Activated CD8-positive, alpha-beta memory T cell treated with anti-CD3 and anti-CD28 coated beads for 4 hours (primary cell): ENCODE measurements at places on chromosomes 7 and 10.
A peak's percentile ranks its signal among the peaks of the same experiment; 100 is the strongest.

- no peak for DNase-seq
These were observed 95.0 kb downstream of the FRMD4A start for GRCh38 chr10:14235566-14236195.

GRCh38 chr10:26214551-26215395, 1.8 kb upstream of the GAD2 start:
- DNase-seq: no peak

GRCh38 chr7:29995652-29996051, 6.1 kb upstream of the SCRN1 start:
- DNase-seq: no peak

DNA sequence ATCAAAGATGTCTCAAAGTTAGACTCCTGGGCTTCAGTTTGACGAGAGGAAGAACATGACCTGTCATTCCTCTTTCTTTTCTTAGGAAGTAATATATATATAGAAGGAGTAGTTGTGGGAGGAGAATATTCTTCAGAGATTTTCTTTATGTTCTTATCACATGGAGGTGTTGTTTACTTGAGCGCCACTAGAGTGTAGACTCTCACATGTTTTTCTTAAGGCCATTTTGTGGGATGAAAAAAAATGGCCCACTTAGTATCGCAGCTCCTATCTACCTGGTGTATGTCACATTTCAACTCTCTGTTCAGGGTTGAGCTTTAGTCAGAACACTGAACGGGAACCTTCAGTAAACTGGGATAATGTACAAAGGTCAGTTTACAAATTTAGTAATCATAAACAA, 645.2 kb downstream of the PHTF2 start:
- no peak for DNase-seq

DNA sequence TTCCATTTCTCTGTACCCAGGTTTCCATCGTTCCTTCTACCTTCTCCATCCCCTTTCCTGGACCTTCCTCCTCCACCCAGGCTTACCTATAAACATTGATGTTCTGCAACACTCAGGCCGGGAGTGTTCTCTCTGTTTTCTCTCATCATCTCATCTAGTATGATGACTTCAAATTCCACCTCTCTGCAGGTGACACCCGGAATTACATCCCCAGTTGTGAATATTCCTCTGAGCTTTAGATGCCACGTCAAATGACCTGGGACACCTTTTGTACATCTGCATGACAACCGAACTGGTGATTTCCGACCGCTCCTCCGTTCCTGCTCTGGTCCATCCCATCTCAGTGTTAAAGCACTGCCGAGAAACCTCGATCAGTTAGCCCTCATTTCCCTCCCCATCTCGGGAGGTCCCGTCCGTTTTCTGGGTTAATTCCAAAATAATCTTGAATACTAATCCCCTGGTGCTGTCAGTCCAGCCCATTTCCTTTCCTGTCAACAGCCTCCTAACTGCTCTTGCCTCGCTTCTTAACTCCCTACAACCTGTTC, 76.7 kb upstream of the SAMD8 start:
- no peak for DNase-seq

GRCh38 chr7:22563621-22564241, 63.7 kb upstream of the STEAP1B start:
- no peak for DNase-seq

DNA sequence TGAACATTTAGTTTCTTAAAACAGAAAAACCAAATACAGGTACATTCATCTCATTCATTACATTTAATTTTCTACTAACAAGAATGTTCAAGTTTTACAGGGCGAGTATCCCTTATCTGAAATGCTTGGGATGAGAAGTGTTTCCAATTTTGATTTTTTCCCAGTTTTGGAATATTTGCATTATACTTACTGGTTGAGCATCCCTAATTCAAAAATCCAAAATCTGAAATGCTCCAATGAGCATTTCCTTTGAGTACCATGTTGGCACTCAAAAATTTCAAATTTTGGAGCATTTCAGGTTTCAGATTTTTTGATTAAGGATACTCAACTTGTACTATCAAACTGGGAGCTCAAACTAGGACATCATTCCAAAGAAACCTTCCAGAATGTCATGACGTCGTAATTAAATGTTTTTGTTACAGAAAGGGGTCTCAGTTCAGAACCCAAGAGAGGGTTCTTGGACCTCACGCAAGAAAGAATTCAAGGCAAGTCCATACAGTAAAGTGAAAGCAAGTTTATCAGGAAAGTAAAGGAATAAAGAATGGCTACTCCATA, 90.8 kb upstream of the PIK3CG start:
- DNase-seq: no peak

- DNase-seq: no peak
These were observed 66.9 kb downstream of the GOLGA7B start for GRCh38 chr10:97916586-97916985.

GRCh38 chr10:124446830-124447750, 2.7 kb downstream of the NKX1-2 start:
- no peak for DNase-seq

GRCh38 chr10:47423476-47423875, 39.4 kb upstream of the ZNF488 start:
- DNase-seq: no peak

- DNase-seq: no peak
These were observed 79.4 kb upstream of the FEZF1 start for GRCh38 chr7:122383934-122384333.

DNA sequence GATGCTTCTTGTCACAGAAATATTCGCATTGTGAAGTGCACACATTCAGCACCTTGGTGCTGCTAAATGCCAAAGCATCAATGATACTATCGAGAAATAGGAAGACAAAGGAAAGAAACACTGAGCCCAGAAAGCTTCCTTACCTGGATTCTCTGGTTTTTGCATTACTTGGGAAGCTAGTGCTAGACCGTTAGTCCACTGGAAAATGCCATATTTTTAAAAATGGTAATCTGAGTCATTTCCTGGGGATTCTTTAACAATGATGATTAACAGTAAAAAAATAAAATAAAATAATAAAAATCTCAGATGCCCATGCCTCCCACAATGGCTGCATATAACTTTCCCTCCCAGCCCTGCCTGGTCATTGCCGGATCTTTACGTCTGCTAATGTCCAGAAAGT, 420.1 kb upstream of the MGMT start:
- DNase-seq: no peak

GRCh38 chr10:62869958-62870357, 53.8 kb upstream of the EGR2 start:
- no peak for DNase-seq

DNA sequence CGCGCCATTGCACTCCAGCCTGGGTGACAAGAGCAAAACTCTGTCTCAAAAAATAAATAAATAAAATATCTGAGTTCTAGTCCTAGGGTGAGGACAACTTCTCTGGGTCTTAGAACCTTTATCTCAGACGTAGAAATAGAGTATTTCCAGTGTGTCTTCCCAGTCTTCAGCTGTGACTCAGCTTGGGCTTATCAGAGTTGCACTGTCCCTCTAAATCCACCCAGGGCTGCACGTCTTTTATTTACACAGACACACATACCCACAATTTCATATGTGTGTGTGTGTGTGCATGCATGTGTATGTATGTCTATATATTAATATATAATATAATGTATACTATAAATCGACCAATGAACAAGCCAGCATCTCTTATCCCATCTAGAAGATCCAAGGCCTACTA, 13.0 kb upstream of the PDIA4 start:
- no peak for DNase-seq

GRCh38 chr10:109894516-109894915, 28.8 kb downstream of the XPNPEP1 start:
- DNase-seq: no peak

DNA sequence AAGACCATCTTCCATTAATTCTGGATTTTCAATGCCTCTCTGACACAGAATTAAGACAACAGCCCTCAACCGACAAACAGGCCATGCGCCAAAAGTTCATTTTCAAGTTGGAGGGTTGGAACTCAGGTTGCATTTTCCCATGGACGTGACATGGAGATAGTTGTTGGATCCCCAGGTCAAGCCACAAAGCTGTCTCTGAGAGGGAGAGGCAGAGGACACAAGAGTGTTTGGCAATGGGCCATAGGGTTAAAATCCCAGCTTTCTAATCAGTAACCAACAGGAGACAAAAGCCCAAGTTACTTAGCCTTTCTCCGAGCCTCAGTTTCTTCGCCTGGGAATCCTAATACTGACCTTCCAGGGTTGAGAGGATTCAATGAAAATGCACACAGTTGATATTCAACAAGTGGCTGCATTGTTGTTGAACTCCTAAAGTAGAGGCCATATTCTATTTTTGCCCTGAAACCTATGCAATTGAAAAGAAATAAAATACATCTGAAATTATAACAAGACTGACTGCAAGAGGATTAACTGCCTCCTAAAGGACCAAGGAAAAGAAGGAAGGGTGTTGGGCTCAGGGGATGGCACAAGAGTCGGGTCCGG, 44.3 kb downstream of the SORBS1 start:
- no peak for DNase-seq

GRCh38 chr10:101007915-101008822, 8.6 kb downstream of the LZTS2 start:
- no peak for DNase-seq

- no peak for DNase-seq
These were observed 2.3 kb upstream of the CREB5 start for GRCh38 chr7:28409716-28410627.

DNA sequence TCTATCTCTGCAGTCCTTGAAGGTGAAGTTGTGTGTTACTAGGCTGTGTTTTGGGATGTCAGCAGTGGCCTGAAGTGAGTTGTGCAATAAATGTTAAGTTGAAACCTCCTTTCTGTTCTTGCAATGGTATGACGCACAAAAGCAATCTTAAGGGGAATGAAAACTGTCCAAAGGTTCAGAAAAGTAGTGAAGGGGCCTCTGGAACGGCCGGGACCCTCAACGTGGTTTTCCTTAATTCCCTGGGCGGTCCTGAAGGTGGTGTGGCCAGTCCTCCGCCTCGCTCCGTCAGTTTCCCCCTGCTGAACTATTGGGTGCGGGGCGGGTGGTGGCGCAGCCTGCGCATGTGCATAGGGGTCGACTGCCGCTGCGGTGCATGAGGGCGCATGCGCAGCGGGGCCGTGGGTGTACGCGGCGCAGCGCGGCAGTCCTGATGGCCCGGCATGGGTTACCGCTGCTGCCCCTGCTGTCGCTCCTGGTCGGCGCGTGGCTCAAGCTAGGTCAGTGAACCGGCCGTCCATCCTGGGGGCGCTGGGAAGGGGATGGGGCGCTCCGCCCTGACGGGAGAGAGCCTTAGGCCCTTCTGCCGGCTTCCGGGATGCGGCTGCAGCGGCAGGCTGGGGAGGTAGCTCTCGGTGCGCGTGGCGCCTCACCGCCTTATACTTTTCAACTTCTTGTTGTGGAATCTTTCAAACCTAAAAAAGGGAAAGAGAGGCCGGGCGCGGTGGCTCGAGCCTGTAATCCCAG, at the start of gene SUMF2:
Gene SUMF2 (plus strand): TSS at position 405 of the 744 bp plus-strand sequence. CDS start 26 bp downstream, at position 431.
- peak; percentile 82 for DNase-seq

DNA sequence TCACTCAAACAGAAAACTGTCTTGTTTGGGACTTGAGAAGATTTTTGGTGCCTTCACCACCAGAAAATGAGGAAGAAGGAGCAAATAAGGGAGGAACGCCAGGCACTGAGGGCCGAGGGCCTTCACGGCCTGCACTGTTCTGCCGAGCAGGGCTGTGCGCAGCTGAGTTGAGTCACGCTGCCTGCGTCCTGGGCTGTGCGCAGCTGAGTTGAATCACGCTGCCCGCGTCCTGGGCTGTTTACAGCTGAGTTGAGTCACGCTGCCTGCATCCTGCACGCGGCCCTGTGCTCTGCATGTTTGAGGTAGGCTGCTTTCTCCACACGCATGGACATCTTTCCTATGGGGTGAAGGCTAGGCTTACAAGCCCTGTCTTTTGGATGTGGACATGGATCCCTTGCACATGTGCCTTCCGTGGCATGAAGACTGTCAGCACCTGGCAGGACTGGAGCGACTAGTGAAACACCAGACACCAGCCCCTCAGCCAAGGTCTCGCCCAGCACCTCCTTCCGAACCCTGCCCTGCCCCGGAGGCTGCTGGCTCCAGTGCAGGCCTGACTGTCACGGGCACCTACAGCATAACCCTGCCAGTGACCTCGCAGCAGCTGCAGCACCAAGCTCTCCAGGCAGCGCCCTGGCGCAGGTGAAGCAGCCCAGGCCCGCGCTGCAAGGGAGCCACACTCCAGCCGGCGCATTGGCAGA, 96.7 kb downstream of the HTR5A start:
- no peak for DNase-seq

- no peak for DNase-seq
These were observed 1293.7 kb upstream of the AUTS2 start for GRCh38 chr7:68304536-68304935.

DNA sequence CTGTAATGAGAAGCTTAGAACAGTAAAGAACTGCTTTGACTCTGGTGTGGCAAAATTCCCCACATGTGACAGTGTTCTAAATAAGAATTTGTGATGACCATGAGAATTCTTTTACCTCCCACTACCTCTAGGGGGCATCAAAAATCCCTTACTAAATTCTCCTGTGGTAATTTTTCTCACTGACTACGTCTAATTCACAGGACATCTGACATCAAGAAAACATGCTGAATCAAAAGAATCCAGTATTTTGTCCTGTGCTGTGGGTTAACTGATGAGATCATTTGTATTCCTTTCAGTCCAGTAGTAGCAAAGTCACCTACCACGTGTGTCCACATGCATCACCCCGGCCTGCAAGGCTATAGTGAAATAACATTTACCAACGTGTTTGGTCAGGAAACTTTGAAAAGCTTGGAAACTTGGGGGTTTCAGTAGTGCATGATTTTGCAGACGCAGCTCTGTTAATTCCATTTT, 103.8 kb downstream of the ATE1 start:
- DNase-seq: no peak

DNA sequence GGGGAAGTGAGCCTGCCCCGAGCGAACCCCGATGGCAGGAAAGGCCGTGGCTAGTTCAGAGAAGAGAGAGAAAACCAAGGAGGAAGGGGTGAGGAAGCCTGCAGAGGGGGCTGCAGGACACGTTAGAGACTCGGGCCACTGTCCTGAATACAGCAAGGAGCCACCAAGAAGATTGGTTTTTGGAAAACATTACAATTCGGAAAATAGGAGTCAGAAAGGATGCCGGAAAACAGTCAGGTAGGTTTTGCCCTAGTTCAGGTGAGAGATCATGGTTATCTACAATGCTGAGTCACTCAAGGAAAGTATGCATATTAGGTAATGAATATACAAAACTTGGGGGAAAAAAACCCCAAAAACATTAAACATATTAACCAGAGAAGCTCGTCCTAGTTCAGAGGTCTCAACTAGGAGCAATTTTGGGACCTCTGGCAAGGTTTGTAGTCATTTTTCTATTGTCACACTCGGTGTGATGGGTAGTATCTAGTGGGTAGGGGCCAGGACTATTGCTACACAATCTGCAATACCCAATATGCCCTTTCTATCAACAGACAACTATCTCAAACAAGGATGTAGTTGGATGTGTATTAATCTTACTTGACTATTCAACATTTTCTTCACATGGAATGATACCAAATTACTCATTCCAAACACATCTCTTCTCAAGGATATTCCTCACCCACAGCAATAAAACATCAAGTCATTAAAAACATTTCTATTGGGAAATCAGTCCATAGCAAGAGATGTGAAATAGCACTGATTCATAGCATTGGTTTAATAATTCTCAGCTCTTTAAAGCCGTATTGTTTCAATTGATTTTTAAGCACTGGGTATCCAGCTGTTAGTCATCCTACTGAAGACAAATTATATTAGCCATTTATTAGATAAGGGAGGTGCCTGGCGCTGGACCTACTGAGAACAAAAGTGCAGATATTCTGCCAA, 74.4 kb upstream of the RSU1 start:
- DNase-seq: no peak

- DNase-seq: no peak
These were observed 80.7 kb downstream of the GCC1 start for GRCh38 chr7:127504715-127505114.

GRCh38 chr10:3527869-3528268, 257.1 kb downstream of the KLF6 start:
- DNase-seq: no peak
